HFFc6 (cell line): ENCODE measurements at places on chromosomes 6 and 20.

- DNase-seq: no peak
These were observed 59.9 kb upstream of the TENT5A start for GRCh38 chr6:81812401-81812800.

DNA sequence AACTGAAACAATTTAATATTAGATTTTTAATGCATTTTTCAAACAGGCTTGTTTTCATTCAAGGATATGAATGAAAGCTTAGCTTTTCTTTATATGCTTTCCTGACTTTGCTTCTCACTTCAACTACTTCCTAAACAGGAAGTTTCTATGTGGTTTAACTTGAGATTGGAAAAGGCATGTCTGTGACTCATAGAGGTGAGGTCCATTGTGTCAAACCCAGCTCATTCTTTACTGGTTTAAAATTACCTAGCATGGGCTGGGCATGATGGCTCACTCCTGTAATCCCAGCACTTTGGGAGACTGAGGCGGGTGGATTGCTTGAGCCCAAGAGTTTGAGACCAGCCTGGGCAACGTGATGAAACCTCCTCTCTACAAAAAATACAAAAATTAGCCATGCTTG is 34.4 kb downstream of the EFHC1 start:
- DNase-seq: no peak

DNA sequence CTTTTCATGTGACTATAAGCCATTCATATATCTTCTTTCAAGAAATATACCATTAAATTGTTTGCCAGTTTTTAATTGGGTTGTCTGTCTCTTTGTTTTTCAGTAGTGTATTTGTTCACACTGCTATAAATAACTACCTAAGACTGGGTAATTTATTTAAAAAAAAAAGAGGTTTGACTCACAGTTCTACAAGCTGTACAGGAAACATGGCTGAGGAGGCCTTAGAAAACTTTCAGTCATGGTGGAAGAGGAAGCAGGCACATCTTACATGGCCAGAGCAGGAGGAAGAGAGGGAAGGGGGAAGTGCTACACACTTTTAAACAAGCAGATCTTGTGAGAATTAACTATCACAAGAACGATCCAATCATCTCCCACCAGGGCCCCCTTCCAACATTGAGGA is 255.3 kb downstream of the EPM2A start:
- DNase-seq: no peak

GRCh38 chr20:52828199-52828598 is 144.0 kb upstream of the TSHZ2 start:
- DNase-seq: no peak
